Hindlimb muscle (tissue), 1 donor: ENCODE measurements at places on chromosomes 7 and 10. TPM values are rescaled to one million over a fixed set of nuclear protein-coding genes. Genes with fewer than 3 reads are reported as not detected.

GPER1 gene
- polyA plus RNA-seq = 14.2 TPM

STOX1 gene
- polyA plus RNA-seq = 2.3 TPM

CHAT gene
- not detected for polyA plus RNA-seq

AZGP1 gene
- polyA plus RNA-seq = 1.2 TPM

COX15 gene
- 33.2 TPM for polyA plus RNA-seq

PGAM1 gene
- polyA plus RNA-seq = 80.4 TPM

WDR86 gene
- 9.8 TPM for polyA plus RNA-seq

DNA sequence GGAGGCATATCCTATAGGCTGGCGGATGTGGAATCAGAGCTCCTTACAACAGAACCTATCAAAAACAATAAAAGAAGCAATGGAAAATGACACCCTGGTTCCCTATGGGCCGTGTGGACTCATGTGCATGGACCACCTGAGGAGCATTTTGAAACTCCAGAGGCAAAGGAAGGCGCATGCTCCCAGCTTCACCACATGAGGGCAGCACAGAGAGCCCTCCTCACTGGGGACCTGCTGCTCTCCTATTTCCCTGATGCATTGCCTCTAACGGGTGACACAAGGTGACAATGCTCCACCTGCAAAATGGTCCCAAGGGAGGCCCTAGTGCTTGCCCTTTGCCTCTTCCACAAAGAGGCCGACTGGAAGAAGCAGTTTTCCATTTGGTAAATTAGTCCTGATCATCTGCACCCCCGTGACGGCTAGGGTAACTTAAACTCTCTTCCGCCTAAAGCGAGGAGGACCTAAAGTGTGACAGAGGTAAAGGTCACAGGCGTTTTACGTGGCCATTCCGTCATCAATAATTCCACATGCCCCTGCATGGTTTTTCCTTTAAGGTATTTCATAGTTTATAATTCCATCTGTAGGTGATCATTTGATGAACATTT lies 67.7 kb downstream of the GPAM start:
- no peak for DNase-seq

- DNase-seq = no peak
Measured at GRCh38 chr10:110778211-110778610, 93.5 kb upstream of the PDCD4 start.

GRCh38 chr10:1465418-1465911 lies 271.9 kb downstream of the ADARB2 start:
- no peak for DNase-seq

- peak; percentile 23 for DNase-seq
Measured at GRCh38 chr7:149714910-149715471, 58.4 kb downstream of the ZNF467 start.

DNA sequence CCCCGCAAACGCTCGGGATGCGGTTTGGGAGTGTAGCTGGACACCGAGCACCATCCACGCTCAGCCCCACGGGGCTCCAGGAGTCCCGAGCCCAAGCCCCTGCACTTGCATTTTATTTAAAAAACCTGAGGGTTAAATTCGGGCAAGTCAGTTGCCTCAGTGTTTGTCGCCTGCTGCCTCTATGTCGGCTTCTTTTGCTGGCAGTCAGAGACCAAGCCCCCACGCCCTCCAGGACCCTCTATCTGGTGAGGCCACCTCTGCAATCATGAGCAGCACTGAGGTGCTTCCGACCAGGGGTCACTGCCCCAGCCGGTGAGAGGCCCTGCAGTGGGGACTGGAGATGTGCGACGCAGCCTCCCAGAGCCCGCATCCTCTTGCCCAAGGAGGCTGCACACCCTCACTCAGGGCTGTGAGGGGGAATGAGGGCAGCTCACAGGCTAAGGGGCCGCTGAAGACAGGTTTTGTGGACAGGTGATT lies 13.3 kb upstream of the ZNF273 start:
- DNase-seq = no peak

- no peak for DNase-seq
Measured at GRCh38 chr7:116331020-116331419, 120.7 kb downstream of the TES start.

DNA sequence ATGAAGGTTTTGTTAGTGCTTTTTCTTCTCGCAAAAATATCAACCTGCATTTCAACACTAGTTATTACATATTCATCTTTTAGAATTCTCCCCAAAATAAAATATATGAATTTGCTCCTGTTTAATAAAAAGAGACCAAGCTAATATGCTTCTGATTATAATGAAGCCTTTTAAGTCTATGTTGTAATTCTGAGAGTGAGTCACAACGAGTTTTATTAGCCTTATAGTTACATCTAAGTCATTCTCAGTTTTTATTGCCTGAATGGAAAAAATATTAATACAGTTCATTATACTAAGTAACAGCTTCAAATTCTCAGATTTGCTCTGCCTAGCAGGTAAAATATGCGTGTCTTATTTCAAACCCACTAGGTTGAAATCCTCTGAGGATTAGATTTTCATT lies 152.4 kb upstream of the CELF2 start:
- no peak for DNase-seq

GRCh38 chr10:124429576-124429975 lies 10.9 kb upstream of the OAT start:
- no peak for DNase-seq

DNA sequence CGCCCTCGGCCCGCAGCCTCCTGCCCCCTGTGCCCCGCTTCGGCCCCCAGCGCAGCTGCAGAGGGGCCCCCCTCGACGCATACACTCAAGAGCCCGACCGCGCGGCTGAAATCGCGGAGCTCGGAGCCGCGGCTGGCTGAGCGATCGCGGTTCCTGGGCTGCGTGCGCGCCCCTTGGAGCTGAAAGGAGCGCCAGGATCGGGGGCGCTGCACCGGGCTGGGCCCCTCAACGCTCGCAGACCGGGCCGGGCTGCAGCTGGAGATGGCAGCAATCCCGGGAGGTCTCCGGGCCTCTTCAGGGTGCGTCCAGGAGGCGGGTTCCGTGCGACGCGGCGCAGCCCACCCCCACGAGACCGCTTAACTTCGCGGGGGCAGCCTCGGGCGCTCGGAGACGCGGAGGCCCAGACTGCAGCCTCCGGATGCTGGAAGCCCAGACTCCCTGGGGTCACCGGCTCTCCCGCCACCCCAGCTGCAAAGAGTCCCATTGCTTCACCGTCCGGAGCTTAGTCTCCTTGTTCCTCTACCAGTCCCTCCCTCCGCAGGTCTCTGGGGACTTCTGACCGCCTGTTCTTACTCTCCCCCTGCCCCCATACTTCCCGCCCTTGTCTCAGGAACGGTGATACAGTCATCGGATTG lies 73.0 kb upstream of the LRRC4 start:
- DNase-seq = peak; percentile 27

- no peak for DNase-seq
Measured at GRCh38 chr10:113665352-113665751, 1.5 kb upstream of the NRAP start.

- no peak for DNase-seq
Measured at GRCh38 chr10:29535012-29535777, 99.6 kb downstream of the SVIL start.

- no peak for DNase-seq
Measured at GRCh38 chr7:48876087-48876486, 48.3 kb upstream of the CDC14C start.

DNA sequence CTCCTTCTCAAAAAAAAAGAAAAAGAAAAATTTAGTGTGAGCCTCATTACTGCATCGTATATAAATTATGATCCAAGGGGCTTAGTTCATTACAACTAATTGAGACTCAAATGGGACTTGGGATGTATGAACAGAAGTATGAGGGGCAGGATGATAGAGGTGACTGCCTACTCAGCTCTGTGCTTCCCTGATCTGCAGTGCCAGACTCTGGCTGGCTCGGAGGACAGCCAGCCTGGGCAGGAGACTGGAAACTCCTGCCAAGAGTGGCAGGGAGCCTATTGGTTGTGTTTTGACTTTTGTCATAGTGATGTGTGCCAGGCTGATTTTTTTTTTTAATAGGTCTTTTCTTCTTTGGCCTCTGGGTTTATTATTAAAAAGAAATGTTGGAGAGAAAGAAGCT lies 73.8 kb upstream of the GTF2IRD1 start:
- DNase-seq = no peak

DNA sequence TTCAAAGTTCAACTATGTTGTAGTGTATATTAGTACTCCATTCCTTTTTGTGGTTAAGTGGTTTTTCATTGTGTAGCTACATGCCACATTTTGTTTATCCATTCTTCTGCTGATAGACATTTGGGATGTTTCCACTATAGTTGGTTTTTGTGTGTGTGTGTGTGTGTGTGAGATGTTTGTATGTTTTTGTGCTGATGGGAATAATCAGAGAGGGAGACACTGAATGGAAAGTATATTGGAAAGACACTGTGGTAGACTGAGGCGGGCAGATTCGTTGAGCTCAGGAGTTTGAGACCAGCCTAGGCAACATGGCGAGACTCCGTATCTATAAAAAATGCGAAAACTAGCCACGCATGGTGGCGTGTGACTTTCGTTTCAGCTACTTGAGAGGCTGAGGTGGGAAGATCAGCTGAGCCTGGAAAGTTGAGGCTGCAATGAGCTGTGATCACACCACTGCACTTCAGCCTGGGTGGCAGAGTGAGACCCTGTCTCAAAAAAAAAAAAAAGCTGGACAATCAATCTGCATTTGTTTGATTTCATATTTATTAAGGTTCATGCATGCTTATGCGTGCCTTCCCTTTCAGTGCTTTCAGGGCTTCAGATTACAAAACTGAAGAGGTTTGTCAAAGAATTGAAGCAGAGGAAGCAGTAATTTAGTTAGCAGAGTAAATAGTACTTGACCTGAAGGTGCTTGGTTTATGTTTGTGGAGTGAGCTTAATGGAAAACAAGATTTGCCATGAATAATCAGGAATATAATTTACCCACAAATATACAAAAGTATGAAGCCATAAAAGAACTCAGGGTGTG lies 14.7 kb downstream of the SEC24C start:
- no peak for DNase-seq

GRCh38 chr10:24417053-24417452 lies 208.1 kb downstream of the KIAA1217 start:
- DNase-seq = no peak

DNA sequence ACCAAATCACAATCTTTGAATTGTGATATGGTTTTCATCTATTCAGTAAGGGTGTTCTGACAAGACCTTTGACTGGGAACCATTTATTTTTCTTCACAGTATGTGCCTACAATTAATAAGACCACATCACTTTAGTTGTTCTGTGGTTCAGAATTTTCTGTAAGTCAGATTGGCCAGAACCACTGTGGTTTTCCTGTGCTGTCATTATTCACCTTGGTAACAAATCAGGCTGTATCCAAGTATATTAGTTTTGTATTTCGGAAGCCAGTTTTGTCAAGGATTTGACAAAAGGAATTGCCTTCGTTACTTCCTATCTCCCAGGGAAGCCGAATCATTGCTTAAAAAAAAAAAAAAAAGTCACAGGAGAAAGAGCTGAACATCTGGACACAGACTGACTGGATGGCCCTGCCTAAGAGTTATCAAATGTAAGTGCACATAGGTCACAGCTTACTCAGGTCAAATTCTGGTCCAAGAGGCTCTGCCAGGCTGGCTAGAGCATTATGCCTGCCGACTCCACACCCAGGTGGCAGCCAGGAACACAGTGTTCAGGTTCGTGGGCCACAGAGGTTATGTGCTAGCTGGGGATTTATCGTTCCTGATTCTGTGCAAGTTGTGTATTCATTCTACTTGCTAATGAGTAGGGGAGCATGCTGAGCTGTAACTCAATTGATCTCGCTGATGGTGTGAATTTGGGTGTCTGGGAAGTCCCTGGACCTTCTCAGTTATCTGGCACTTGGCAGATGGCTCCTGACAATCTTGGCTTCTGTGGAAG lies 175.3 kb downstream of the JAZF1 start:
- no peak for DNase-seq

GRCh38 chr10:124069341-124070264 lies 23.8 kb downstream of the CHST15 start:
- DNase-seq = no peak

- DNase-seq = no peak
Measured at GRCh38 chr7:149084407-149084806, 6.1 kb downstream of the ZNF786 start.

DNA sequence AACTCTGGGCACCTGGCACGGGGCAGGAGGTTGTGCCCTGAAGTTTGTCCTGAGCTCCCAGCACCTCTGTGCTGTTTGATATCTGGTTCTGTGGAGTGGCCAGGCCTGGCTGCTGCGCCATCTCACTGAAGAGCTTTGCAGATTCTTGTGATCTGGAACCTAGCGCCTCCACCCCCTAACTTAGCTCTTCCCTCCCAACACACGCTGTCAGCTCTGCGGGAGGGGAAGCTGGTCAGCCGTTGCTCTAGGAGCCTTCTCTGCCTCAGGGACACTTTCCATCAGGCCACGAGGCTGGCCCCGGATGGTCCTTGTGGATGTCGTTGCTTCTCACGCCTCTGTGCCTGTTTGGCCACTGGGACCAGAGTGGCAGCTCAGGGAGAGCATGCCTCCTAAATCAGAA lies 213.2 kb downstream of the CCDC3 start:
- DNase-seq = no peak
